Activated T-cell treated with anti-CD3 and anti-CD28 coated beads for 48 hours (primary cell): ENCODE measurements at places on chromosomes 16 and 17.

- DNase-seq, result no peak
Observed at GRCh38 chr17:54608634-54609155, 292.0 kb upstream of the TOM1L1 start.

DNA sequence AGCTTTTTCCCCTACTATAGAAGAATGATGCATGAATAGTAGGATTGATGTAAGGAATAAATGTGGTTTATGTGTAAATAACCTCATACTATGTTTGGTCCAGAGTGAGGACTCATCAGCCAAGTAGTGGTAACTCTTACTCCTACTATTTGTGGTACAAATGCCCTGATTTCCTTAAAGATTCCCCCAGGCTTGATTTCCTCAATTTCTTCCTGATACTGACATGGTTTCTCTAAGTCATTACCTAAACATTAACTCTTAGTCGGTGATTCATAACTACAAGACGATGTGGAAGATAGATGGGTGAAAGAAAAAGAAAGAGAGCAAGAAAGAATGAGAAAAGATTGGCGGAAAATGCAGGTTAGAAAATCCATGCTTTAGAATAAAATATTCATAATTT is 17.2 kb upstream of the MYOCD start:
- DNase-seq, result no peak

DNA sequence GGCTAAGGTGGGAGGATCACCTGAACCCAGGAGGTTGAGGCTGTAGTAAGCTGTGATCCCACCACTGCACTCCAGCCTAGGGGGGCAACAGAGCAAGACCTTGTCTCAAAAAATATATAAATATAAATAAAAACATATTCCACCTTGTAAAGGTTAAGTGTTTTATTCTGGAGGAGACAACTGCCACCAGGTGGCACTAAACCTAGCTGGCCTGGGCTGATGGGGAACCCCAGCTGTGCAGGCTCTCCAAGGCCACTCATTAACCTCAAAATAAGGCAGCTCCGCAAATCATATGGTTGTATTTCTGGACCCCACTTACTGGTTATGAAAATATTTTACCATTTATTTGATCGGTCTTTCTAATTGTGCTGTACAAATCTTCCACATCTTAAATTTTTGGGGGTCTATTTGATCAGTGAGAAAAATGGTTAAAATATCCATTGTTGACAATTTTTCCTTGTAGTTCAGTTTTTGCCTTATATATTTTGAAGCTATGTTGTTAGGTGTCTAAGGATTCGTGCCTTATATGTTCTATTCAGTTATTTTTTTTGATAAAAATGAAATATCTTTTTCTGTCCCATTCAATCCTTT is 8.5 kb upstream of the ICAM2 start:
- DNase-seq, result peak; percentile 55

DNA sequence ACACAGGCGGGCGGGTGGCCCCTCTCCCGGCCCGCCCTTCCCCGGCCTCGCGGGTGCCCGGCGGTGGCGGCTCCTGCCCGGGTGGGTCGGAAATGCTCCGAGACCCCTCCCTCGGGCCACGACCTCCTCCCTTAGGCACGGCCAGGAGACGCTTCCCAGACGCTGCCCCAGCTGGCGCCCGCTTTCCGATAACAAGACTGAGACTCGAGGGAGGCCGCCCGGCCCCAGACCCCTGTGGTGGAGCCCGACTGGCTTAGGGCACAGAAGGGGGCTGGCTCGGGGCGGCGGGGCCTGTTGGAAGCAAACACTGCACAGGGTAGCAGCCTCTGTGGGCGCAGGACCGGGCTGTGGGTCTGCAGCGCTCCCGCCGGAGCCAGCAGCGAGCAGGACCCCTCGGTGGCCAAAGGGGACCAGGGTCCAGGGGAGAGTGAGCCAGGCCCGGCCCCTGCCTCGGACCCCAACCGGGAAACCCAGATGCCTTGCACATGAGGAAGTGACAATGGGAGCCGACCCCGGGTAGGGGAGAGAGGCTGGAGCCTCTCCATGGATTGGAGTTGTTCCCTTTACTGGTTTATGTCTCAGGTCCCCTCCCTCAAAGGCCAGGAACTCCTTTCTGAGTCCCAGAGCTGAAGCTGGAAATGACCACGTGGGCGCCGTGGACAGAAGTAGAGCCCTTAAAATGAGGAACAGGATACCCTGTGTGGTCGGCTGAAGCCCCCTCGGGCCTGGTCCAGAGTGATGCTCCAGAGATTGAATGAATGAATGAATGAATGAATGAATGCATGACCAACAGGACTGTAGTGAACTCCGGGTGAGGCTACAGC is 19.8 kb upstream of the ADCY7 start:
- no peak for DNase-seq

- DNase-seq, result no peak
Observed at GRCh38 chr16:55480228-55480655, 1.2 kb downstream of the MMP2 start.

DNA sequence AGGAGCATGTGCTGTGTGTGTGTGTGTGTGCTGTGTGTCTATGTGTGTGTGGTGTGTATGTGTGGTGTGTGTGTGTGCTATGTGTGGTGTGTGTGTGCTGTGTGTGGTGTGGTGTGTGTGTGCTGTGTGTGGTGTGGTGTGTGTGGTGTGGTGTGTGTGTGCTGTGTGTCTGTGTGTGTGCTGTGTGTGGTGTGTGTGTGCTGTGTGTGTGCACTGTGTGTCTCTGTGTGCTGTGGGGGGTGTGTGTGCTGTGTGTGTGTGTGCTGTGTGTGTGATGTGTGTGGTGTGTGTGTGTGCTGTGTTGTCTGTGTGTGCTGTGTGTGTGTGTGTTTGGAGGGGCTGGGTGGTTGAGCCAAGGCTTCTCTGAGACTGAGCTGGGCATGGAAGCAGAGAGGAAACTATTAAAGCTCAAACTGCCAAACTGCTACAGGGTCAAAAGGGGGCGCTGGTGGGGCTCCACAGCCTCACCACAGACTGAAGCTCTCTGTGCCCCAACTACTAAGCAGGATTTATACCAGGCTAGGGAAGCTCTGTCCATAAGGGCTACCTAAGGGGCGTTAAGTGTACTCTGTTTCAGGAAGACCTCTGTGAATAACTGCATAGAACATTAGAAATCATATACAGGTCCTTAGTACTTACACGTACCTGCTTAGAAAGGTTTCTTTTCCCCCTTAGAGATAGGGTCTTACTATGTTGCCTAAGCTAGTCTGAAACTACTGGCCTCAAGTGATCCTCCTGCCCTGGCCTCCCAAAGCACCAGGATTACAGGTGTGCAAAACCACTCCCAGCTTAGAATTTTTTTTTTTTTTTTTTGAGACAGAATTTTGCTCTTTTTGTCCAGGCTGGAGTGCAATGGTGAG is 27.8 kb upstream of the GHDC start:
- peak; percentile 34 for DNase-seq

GRCh38 chr16:49972280-49972679 is 52.7 kb upstream of the CNEP1R1 start:
- no peak for DNase-seq

DNA sequence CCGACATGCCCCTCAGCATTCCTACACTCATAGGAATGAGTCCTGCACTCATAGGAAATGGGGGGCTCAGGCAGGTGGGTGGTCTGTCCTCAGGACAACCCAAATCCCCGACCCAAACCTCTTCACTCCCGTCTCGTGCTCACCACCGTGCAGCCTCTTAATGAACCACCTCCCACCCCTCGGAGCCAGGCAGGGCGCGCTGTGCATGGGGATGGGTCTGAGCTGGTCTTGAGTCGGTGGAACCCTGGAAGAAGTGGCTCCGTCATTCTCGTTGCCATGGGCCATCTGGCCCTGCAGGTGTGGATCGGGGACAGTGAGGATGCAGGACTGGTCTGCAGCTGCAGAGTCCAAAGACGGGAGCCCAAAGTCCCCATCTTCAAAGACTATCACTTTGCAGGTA is 6.4 kb upstream of the RAB40B start:
- no peak for DNase-seq

GRCh38 chr16:20001856-20002707 is 71.6 kb downstream of the GPR139 start:
- no peak for DNase-seq

DNA sequence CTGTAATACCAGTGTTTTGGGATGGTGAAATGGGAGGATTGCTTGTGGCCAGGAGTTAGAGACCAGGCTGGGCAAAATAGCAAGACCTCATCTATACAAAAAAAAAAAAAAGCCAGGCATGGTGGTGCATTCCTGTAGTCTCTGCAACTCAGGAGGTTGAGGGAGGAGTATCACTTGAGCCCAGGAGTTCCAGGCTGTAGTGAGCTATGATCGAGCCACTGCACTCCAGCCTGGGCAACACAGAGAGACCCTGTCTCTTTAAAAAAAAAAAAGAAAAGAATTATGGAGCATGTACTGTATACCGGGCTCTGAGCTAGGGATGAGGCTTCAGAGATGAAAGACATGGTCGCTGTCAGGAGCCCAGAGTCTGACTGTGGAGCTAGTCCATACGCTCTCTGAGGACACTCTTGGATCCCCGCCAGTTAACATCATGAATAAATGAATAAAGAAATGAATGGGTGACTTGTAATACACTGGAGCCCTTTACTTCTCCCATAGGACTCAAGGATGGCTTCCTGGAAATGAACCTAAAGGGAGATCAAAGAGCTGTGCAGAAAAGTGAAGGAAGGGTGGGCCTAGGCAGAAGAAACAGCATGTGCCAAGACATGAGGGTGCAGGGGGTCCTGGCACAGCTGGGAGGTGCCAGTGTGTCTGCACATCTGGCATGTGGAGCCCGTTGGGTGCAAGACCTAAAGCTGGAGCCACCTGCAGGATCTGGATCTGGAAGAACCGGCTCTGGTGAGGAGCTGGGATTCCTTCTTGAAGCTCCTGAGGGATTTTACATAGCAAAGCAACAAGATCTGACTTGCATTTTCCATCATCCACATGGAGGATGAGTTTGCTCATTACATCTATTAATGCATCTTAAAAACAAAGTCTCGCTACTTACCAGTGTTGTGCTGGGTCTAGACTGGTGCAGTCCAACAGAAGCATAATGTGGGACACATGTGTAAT is 120.4 kb downstream of the IRX3 start:
- no peak for DNase-seq

- no peak for DNase-seq
Observed at GRCh38 chr17:74760404-74761105, 12.1 kb downstream of the NHERF1 start.

- no peak for DNase-seq
Observed at GRCh38 chr16:24686678-24687077, 42.8 kb upstream of the TNRC6A start.

GRCh38 chr17:82449131-82449882 is 1.2 kb downstream of the CYBC1 start:
- DNase-seq, result peak; percentile 50

DNA sequence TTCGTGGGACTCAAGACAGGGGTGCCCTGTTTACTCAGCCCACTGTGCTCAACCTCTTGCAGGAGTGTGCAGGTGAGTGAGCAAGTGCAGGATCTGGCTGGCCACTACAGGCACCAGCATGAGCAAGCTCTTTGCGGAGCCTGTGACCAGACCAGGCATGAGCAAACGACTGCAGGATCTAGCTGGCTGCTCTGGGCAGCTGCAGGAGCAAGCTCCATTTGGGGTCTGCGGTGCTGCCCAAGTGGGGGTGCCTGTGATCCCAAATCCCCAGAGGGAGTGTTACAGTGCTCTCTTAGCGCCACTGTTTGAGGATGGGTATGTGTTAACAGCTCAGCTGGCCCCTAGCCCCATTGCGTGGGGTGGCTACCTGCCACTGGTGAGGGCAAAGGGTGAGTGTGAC is 2.4 kb downstream of the USP6 start:
- no peak for DNase-seq

GRCh38 chr16:84607694-84608093 is 10.2 kb downstream of the COTL1 start:
- DNase-seq, result no peak

DNA sequence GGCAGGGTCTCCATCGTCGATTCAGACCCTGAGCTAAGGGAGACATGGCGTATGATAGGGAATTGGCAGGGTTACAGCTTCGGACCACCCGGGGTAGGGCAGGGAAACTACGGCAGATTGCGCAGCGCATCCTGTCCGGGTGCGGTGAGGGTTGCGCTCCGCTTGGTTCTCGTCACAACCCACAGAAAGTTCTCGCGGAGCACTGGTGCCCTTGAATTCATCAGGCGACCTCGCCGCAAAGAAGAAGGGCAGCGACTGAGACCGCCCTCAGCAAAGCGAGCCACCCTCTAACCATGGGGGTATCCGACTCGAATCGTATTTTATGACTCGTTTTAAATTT is 1.2 kb downstream of the HS3ST3B1 start:
- peak; percentile 53 for DNase-seq

- DNase-seq, result no peak
Observed at GRCh38 chr16:24853830-24854229, 8.1 kb downstream of the SLC5A11 start.

GRCh38 chr17:50125420-50125997 is 4.5 kb downstream of the SAMD14 start:
- no peak for DNase-seq

DNA sequence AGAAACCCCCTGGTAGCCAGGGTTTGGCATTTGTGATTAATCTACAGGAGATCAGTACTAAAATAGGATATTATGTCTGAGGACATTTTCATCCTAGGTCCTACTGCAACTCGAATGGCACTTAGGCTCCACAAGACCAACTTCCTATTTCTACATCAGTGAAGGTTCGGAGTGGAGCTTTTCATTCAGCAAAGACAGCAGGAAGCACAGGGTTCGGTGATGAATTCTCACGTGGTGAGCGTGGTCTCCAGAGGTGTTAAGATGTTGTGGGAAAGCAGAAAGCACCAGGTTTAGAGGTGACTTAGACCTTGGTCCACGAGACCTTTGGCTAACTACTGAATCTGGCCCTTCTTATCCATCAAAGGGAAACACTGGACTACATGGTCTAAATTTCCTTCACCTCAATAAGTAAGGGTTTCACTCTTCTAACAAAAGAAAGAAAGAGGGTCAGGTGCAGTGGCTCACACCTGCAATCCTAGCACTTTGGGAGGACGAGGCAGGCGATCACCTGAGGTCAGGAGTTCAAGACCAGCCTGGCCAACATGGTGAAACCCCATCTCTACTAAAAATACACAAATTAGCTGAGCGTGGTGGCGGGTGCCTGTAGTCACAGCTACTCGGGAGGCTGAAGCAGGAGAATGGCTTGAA is 13.9 kb upstream of the HELZ start:
- DNase-seq, result no peak

GRCh38 chr17:51419476-51419875 is 159.1 kb downstream of the UTP18 start:
- DNase-seq, result no peak

DNA sequence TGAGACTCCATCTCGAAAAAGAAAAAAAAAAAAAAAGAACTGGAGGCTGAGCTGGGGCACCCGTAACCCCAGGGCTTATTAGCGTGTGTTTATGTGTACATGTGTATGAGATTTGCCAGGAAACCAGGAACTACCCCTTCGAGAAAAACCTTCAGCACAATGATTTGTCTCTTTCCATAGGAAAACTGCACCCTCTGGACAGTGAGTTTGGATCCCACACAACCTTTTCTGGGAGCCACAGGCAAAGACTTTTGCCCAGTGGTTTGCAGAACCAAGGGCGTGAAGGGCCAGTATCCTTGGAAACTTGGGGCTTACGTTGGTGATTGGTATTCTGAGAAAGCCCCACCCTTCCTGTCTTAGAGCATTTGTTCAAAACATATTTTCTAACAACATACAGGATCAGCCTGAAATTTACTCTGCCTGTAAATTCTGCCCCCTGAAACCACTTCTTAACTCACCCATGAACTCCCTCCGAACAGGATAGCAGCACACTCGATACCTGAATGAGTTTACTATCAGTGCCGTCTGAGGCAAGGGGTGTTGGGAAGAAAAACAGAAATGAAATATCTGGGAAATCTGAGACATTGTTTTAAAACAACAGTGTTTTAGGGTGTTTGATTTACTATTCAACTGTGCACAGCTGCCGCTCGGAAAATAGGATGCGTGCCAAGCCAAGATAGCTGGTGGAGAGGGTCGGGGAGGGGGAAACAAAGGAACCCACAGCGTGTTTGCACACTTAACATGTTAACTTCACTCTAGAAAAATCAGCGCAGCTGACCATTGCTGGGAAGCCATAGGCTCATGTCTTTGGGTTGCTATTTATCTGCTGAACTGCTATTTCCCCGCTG is 40.2 kb upstream of the MAF start:
- no peak for DNase-seq
